Left cardiac atrium (tissue), 4 donors: ENCODE measurements at places on chromosomes 1 and 21. TPM values are rescaled to one million over a fixed set of nuclear protein-coding genes. Genes with fewer than 3 reads are reported as not detected.
A peak's percentile ranks its signal among the peaks of the same experiment; 100 is the strongest.

Gene INSRR
- 0.12 TPM for total RNA-seq

Gene CFAP45
- total RNA-seq: 1.6 TPM

Gene UTS2
- not detected for total RNA-seq

Gene ASCL5
- total RNA-seq: not detected

Gene GUCA2B
- not detected for total RNA-seq

Gene CAMTA1
- 109 TPM for total RNA-seq

Gene F5
- total RNA-seq: 17.8 TPM

Gene OR10Z1
- not detected for total RNA-seq

Gene LDLRAD1
- not detected for total RNA-seq

Gene GSTM5
- 6.9 TPM for total RNA-seq

Gene RIPPLY3
- not detected for total RNA-seq

Gene MASP2
- not detected for total RNA-seq

Gene S100A12
- 5.2 TPM for total RNA-seq

Gene PTGER3
- total RNA-seq: 14.9 TPM

Gene USF1
- total RNA-seq: 34.4 TPM

Gene PDE4B
- 59.0 TPM for total RNA-seq

DNA sequence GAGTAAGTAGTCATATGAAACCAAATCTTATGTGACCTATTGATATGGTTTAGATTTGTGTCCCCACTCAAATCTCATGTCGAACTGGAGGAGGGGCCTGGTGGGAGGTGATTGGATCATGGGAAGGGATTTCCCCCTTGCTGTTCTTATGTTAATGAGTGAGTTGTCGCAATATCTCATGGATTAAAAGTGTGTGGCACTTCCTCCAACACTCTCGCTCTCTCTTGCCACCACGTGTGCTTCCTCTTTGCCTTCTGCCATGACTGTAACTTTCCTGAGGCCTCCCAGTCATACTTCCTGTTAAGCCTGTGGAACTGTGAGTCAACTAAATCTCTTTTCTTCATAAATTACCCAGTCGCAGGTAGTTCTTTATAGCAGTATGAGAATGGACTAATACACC, 241.2 kb downstream of the RGS7 start:
- DNase-seq: no peak

- no peak for DNase-seq
These were observed 302.9 kb upstream of the SPAG17 start for GRCh38 chr1:118487932-118488331.

- DNase-seq: no peak
These were observed 136.8 kb upstream of the GORAB start for GRCh38 chr1:170395149-170395548.

- no peak for DNase-seq
These were observed 606 bp upstream of the FMO4 start for GRCh38 chr1:171313319-171313834.

DNA sequence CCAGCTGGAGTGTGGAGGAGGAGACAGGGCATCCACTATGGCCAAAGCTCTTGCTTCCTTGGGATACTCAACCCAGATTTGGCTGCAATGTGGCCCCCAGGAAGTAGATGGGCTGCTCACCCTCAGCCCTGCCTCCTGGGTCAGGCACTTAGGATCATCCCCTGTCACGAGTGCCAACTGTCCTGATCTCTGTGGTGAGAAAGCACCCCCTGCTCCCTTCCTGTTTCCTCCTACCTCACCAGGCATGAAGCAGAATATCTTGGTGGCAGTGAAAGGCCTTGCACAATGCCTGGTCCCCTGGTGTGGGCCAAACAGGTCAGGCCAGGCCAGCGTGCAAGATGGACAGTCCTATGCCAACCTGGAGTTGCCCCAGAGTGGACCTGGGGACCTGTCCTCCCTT, 211.7 kb downstream of the GRIK3 start:
- no peak for DNase-seq

GRCh38 chr1:84271441-84272151, 29.9 kb upstream of the SAMD13 start:
- no peak for DNase-seq

GRCh38 chr1:234997201-234997895, 131.3 kb downstream of the TOMM20 start:
- peak; percentile 99 for DNase-seq

DNA sequence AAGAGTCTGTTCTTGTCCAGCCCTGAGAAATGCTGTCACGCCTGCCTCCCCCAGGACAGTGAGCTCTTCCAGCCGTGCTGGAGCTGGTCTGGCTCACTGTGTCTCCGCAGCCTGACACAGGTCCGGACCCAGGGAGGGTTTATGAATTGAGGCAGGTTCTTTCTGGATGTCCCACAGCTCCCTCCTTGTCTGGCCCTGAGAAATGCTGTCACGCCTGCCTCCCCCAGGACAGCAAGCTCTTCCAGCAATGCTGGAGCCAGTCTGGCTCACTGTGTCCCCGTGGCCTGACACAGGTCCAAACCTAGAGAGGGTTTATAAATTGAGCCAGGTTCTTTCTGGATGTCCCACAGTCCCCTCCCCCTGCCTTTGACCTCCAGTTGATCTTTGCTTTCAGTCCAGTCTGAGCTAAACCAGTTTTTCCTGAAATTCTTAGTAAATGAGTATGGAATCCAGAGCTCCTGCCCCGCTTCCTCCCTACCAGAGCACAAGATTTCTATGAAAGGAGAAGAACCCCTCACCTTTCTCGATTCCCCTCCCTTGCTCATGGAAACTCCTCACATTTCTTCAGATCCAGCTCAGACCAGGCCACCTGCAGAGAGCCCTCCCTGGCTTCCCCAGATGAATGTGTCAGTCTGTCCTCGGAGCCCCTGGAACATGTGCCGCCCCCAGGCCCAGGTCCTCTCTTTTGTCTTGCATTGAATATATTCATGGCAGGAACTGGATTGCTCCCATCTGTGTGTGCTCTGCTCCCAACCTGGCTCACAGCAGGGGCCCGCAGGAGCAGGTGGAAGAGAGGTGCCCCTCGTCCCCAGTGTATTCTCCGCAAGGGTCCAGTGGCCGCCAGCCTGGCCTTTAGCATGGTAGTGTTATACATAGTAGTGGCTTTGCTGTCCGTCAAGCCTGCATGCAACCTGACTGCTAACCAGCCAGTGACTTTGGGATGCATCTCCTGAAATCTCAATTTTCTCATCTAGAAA, 116.3 kb downstream of the EPHB2 start:
- DNase-seq: no peak

- DNase-seq: no peak
These were observed 21.5 kb upstream of the PTPRF start for GRCh38 chr1:43509007-43509739.

GRCh38 chr1:51915951-51916350, 37.4 kb upstream of the NRDC start:
- no peak for DNase-seq

DNA sequence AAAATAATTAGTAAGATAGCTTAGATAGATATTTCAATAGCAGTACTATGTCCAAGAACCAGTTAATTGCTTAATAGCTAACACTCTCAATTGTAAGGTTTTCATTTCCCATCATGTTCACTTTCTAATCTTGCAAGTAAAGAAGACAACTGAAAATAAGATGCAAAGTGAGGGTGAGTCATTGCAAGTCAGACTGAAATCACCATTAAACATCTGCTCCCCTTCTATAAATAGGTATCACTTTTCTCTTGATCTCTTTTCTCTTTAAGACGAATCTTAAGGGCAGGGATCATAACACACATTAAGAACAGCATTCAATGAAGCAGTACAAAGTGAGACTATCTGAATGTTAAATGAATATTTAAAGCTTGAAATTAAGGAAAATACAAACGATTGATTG, 40.4 kb downstream of the UBR4 start:
- DNase-seq: no peak

DNA sequence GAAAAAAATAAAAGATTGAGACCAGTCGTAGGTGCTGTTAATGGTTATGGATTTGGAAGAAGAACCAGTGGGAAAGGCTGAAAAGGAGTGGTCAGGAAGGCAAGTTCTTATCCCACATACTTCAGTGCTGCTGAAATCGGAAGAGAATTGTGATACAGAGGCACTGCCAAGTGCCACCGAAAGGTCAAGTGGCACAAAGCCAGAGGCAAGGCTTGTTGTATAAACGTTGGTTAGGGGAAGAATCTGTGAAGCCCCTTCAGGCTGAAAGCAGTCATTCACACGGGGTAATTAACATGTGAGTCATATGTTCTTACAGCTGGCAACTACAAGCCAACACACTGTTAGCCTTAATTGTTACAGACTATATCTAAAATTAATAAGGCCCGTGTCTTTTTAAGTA, 48.8 kb downstream of the ZBTB40 start:
- peak; percentile 54 for DNase-seq

DNA sequence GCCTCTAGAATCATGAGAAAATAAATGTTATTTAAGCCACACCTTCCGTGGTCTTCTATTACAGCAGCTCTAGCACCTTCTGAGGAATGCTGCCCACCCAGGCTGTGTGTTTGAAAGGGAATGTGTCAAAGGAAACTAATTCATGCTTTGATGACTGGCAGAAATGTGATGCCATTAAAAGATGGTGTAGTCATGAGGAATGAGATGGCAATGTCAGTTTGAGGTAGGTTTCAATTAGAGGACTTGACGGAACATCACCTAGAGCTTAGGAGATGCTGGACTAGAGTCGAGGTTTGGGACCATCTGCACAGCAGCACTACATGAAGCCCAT, 10.6 kb downstream of the PDZK1 start:
- no peak for DNase-seq

GRCh38 chr1:188023206-188023605, 1194.5 kb downstream of the PLA2G4A start:
- no peak for DNase-seq

- DNase-seq: no peak
These were observed 14.1 kb downstream of the HUNK start for GRCh38 chr21:31886915-31887314.

DNA sequence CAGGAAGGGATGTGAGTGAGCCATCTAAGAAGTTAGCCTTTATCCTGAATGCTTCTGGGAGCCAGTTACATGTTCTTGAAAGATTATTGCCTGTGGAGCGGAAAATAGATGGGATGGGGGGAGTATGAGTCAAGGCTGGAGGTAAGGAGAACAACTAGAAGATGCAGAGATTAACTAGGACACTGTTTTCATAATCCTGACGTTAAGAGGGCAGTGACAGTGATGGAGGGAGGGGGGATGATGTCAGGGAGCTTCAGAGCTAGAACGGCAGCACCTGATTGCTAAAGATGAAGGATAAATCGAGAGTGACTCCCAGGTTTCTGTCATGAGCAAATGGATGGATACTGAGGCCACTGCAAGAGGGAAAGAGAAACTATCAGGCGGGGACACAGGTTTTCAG, 10.0 kb upstream of the RCSD1 start:
- DNase-seq: no peak

GRCh38 chr21:26691416-26691815, 118.3 kb upstream of the CYYR1 start:
- DNase-seq: no peak

GRCh38 chr21:45291613-45292398, 4.1 kb upstream of the POFUT2 start:
- no peak for DNase-seq

DNA sequence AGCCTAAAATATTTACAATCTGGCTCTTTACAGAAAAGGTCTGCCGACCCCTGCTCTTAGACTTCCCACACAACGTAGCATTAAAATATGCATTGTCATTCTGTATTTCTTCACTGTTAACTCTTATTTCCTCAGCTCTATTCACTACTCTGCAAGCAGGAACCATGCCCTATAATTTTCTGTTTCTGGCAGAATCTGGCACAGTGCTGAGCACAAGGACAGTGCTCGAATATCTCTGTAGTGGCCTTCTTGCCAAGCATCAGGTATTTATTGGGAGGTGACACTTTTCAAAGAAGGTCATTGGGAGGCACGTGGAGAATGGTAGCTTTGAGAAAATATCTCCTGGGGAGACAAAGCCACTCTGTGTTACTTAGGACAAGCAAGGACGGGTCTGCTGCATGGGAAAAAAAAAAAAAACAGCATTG, 77.9 kb downstream of the PSMG1 start:
- no peak for DNase-seq

DNA sequence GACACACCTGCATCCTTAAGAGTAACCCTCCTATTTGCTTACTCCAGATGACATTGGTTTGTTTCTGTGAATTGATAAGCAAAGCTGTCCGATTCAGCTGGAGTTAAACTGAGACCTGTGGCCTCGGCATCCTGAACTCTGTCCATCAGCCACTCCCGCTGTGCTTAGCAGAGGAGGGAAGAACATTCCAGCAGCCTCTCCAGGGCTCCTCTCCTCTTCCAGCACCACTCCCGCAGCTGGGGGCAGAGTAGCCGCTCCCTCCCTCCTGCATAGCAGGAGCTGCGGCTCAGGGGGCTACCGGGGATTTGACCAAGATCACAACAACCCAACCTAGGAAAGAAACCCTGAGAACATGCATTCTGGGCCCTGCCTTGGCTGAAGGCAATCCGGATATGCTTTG, 8.8 kb downstream of the LRRC38 start:
- DNase-seq: no peak

- DNase-seq: no peak
These were observed 13.6 kb downstream of the CNST start for GRCh38 chr1:246579818-246580217.

DNA sequence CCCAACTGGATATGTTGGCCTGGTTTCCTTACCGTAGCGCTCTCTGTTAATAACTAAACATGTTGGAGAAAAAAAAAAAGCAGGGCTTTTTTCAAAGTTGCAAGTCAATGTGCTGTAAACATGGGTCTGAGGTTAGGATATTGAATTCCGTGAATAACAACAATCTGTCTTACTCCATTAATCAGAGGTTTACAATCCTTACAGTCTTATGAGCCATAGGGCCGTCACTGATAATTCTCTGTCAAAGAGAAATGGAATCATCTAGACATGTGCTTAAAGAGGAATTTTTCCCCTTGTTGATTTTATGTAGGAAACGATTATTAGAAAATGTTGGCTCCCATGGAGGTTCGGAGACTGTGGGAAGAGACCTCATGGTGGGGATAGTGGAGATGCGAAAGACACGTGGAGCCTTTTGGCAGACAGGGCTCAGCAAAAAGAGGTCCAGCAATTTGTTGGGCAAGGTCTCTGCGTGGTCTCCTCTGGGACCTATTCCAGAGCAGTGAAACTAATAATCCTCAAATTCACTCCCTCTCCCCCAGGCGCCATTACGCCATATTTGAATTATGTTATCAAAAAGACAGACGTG, 83.5 kb upstream of the CLDN14 start:
- no peak for DNase-seq

DNA sequence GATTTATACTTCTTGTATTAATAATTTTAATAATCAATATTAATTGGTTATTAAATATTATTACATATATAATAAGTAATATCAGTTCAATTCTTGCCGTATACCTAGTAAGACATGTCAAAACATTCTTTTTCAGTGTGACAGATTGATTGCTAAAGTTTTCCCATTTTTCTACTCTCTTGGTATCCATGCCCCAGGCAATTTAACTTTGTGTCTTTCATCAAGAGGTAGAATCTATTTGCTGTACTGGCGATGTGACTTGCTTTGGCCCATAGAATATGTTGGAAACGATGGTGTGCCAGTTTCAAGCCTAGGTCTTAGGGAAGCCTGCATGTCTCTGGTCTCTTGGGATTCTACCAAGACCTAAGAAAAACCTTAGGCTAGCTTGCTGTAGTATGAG, 436.1 kb upstream of the ADAMTS5 start:
- no peak for DNase-seq

DNA sequence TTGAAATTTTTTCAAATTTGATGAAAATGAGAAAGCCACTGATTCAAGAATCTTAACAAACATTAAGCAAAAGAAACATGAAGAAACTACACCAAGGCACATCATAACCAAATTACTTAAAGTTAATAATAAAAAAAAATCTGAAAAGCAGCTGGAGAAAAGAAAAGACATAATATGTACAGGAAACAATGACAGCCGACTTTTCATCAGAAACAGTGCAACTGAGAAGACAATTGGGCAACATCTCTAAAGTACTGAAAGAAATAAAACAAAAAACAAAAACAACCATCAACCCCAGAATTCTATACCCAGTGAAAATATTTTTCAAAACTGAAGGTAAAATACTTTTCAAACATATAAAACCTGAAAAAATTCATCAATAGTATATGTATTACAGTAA, 73.8 kb upstream of the DMRTA2 start:
- DNase-seq: no peak
